AML-193 (cell line): ENCODE measurements at places on chromosomes 6 and 20.
A peak's percentile ranks its signal among the peaks of the same experiment; 100 is the strongest.

- no peak for DNase-seq
Observed at GRCh38 chr6:104349191-104349590, 510.5 kb downstream of the HACE1 start.

GRCh38 chr6:121216928-121217327, 117.4 kb downstream of the TBC1D32 start:
- DNase-seq: no peak

- DNase-seq: no peak
Observed at GRCh38 chr6:113362301-113363047, 494.7 kb upstream of the MARCKS start.

DNA sequence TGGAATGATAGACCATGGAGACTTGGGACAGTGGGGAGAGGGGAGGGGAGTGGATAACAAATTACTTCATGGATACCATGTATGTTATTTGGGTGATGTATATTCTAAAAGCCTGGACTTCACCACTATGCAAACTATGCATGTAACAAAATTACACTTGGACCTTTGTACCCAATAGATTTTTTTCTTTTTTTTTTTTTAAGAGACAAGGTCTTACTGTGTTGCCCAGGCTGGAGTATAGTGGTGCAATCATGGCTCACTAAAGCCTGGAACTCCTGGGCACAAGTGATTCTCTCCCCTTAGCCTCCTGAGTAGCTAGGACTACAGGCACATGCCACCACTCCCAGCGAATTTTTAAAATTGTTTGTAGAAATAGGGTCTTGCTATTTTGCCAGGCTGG, 45.3 kb downstream of the RIPOR2 start:
- DNase-seq: no peak

DNA sequence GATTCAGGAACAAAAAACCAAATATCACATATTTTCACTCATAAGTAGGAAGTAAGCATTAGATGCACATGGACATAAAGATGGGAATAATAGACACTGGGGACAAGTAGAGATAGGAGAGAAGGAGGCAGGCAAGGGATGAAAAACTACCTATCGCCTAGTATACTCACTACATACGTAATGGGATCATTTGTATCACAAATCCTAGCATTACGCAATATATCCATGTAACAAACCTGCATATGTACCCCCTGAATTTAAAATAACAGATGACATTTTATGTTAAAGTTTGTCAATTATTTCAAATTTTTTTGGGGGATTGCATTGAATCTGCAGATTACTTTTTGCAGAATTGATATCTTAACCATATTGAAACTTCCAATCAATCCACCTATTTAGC, 660.5 kb upstream of the MAN1A1 start:
- no peak for DNase-seq

- DNase-seq: no peak
Observed at GRCh38 chr6:137552146-137552545, 58.0 kb upstream of the OLIG3 start.

- DNase-seq: no peak
Observed at GRCh38 chr20:49166534-49167449, 21.3 kb downstream of the STAU1 start.

- DNase-seq: no peak
Observed at GRCh38 chr20:5024103-5024502, 22.8 kb upstream of the SLC23A2 start.

- peak; percentile 42 for DNase-seq
Observed at GRCh38 chr20:23637282-23638221, at the start of gene CST3. Gene CST3, minus strand, starts transcription at chr20:23637955. Its CDS starts 93 bp downstream, at chr20:23637862.

GRCh38 chr6:52022675-52023074, 64.7 kb downstream of the PKHD1 start:
- no peak for DNase-seq

- DNase-seq: no peak
Observed at GRCh38 chr6:159722655-159723054, 4.7 kb upstream of the WTAP start.

DNA sequence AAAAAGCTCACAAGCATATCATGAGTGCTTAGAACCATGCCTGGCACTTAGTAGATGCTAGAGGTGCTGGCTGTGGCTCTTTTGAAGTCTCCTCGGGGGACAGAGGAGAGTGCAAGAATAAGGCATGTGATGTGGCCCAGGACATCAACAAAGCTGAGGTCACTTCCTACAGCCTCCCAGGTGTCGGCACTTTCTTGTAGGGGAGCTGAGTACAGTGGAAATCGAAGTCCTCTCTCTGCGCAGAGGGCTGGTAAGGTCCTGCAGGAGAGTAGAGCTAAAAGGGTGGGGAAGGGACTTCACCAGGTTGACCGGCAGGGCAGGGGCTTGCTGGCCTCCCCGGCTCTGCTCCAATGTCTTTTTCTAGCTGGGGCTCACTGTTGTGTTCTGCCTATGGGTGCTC, 11.2 kb downstream of the SLC13A3 start:
- DNase-seq: no peak

GRCh38 chr6:32785781-32786533, 22.6 kb upstream of the HLA-DQB2 start:
- DNase-seq: peak; percentile 56

- DNase-seq: no peak
Observed at GRCh38 chr6:169726049-169726400, 1.7 kb upstream of the PHF10 start.

DNA sequence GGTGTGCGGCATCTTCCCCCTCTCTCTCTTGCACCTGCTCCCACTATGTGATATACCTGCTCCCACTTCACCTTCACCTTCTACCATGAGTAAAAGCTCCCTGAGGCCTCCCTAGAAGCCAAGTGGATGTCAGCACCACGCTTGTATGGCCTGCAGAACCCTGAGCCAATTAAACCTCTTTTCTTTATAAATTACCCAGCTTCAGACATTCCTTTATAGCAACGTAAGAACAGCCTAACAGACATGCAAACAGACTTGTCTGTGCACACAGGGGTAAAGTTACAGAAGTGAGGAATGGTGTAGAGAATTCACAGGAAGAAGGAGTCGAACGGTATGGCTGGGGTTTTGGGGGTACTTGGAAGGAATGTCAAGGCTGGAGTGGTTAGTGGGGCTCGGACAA, 14.8 kb upstream of the TGM2 start:
- DNase-seq: no peak

GRCh38 chr6:107274288-107274687, 159.0 kb upstream of the BEND3 start:
- DNase-seq: no peak

DNA sequence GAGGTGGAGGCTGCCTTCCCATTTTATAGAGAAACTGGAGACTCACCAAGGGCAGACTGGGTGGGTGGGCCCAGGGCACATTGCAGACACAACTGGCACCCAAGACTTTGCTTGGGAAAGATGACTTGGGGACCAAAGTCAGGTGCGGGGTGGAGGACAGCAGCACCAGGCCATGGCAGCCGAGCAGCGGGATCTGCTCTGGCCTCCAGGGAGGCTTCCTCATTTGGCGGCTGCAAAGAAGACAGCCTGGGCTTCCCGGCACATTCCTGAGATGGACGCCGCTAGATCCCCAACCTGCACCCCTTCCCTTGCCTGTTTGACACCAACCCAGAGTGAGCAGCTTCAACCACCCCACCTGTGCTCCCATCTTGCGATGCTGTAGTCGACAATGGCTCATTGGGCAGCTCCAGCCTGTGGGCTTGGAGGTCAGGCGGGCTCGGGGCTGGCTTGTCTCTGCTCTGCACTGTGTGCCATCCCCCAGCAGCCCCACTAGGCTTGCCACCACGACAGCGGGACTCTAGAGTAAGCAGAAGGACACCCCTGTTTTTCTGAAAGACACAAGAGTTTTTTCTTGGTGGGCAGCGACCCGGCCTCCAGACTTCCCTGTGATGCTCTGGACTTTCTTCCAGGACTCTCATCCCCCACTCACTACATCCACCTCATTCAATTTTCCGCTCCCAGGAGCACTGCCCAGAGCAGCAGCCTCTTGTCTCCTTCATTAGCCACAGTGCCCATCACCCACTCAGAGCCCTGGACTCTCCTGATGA, 184.9 kb upstream of the CST7 start:
- DNase-seq: no peak

GRCh38 chr6:16102208-16102607, 26.7 kb upstream of the MYLIP start:
- no peak for DNase-seq

GRCh38 chr20:3248167-3248992, 9.4 kb upstream of the SLC4A11 start:
- DNase-seq: no peak

- DNase-seq: peak; percentile 67
Observed at GRCh38 chr20:49724408-49725223, 10.9 kb upstream of the B4GALT5 start.

- no peak for DNase-seq
Observed at GRCh38 chr20:53149148-53149889, 177.2 kb downstream of the TSHZ2 start.

- no peak for DNase-seq
Observed at GRCh38 chr6:109303640-109304283, 78.5 kb downstream of the CD164 start.

- no peak for DNase-seq
Observed at GRCh38 chr6:15653581-15653980, 9.2 kb downstream of the DTNBP1 start.

- DNase-seq: no peak
Observed at GRCh38 chr6:54003316-54003715, 107.9 kb upstream of the MLIP start.

DNA sequence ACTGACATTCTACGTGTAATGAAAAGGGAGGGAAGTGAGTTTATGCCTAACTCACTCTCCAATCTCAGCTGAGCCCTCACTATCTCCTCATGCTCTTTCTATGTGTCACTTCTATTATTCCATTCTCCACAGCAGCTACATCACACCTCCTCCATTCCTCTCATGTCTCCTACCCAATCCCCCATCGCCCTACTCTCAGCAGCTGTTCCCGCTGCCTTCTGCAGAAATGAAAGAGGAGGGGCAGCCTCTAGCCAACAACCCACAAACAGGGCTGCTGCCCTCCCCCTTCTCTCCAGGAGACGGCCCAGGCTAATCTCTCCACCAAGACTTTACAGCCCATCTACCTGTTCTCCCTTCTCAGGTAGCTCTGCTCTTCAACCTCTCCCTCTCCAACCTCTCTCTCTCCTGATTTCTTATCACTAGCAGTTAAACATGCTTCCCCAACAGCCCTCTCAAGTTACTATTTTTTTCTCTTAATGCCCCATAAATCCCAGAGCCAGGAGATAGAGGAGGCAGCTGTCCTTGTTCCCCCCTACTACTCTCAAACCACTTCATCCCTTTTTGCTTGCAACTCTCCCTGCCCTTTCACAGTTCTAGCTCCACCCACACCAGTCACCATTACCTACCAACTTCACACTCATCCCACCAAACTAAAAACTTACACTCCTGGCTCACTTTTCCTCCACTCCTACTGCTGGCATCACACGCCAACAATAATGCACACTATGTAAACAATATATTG, 136.5 kb downstream of the BTBD9 start:
- no peak for DNase-seq

- DNase-seq: peak; percentile 97
Observed at GRCh38 chr6:41200296-41200900, 551 bp downstream of the TREML2 start.

GRCh38 chr20:44068316-44069201, 118.4 kb downstream of the JPH2 start:
- DNase-seq: no peak

DNA sequence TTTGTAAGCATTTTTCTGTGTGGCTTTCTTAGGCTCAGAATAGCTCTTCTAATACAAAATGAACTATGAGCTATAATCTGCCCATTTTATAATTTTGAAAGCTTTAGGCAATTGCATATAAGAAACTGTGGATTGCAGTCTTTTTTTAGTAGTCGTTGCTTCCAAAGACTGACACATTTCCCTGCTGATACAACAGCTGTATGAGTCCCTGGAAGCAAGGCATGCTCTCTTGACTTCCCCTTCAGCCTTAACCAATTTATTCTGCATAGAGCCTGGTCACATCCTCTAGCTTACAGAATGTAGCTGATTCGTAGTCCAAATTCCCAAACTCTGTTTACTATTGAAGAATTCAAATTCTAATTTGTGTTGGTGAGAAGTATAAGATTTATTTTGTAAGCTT, 155.3 kb upstream of the EYA4 start:
- DNase-seq: no peak

GRCh38 chr6:168015009-168015408, 17.5 kb downstream of the KIF25 start:
- no peak for DNase-seq

- no peak for DNase-seq
Observed at GRCh38 chr6:71194724-71195123, 93.9 kb upstream of the OGFRL1 start.

GRCh38 chr6:125781314-125781868, 9.4 kb upstream of the NCOA7 start:
- DNase-seq: no peak

DNA sequence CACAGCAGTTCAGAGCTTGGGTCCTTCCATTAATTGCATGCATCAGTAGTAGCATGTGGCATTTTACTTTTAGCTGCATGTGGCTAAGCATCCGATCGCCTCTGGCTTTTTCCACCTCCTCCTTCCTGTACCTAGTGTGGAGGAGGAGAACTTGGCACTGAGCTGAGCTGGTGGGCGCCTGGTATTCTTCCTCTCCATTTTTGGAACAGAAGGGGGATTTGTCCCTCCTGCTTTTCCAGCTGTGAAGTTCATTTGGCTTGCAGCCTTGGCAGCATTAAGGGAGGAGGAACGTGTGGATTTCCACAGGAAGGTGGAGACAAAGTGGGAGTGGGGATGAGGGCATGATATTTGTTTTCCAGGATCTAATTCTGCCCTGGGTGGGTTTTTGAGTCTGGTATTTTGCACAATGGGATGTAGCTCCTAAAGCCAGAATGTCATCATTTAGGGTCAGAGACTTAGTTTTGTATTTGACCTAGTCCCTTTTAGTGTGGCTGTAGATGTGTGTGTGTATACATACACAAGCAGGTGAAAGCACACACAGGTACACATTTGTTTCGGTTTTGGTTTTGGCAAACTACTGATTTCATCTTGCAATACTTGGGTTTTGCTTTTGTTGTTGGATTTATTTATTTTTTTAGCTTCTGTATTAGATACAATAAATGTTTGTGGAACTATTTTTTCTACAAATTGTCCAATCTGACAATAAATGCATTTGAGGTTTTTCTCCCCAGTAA, 90.0 kb downstream of the SASH1 start:
- DNase-seq: no peak

GRCh38 chr20:37385176-37385575, 39.2 kb downstream of the SRC start:
- no peak for DNase-seq

DNA sequence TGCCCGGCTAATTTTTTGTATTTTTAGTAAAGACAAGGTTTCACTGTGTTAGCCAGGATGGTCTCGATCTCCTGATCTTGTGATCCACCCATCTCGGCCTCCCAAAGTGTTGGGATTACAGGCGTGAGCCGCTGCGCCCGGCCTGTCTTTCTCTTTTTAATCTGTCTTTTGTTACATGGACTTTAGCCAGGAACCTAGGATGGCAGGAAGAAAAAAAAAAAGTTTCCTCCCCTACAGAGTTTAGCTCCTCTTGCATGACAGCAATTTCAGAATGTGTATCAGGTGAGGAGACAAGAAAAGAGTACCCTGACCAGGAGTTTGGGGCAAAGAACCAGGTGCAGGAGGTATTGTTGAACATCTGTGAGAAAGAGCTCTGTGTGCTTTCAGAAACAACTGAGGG, 21.4 kb upstream of the TXLNB start:
- DNase-seq: no peak

- no peak for DNase-seq
Observed at GRCh38 chr6:14889611-14890593, 356.0 kb upstream of the JARID2 start.
